Activated naive CD4-positive, alpha-beta T cell treated with anti-CD3 and anti-CD28 coated beads, Interleukin-2, amount 50 U/mL, for 16 hours (primary cell): ENCODE measurements at places on chromosomes 13 and 19.

DNA sequence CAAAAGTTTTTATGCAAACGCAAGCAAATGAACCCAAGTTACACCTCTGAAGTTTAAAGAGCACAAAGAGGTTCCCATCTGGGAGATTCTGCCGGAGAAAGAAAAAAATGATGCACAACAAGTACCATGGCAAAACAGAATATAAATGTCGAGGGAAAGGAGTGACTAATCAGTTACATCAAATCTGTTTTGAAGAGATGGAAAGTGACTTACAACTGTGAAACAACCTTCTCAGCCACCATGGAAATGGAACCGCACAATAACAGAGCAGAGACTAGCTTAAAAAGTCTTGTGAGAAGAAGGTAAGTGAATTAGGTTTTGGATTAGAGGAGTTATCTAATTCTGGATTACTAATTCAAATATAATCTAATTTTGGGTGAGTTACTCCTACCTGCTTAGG, 2.4 kb downstream of the HSPH1 start:
- no peak for DNase-seq

DNA sequence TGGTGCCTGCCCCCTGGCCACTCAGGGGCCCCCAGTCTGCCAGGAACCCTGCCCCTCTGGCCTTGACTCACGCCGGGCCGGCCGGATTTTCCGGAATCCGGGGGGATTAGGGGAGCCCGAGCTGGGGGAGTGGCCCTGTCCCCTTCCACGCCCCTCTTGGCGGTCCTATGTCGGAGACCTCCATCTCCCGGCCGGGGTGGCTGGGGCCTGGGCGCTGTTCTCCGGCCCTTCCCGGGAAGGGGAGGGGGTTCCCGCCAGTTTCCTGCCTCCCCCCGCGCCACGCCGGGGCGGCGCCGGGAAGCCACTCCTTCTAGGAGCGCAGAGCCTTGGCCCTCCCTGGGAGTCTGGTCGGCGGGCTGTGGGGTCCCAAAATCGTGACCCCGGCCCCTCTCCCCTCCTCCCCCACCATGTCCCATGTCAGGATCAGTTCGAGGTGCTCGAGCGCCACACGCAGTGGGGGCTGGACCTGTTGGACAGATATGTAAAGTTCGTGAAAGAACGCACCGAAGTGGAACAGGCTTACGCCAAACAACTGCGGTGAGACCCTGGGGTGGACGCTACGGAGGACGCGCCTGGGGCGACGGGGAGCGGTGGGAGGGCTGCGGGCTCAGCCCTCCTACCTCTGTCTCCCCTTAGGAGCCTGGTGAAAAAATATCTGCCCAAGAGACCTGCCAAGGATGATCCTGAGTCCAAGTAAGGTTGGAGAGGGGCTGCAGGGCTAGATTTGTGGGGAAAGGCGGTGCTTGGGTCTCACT, 1.3 kb downstream of the TRIP10 start:
- no peak for DNase-seq

GRCh38 chr13:24623149-24623665, 57.0 kb upstream of the ATP12A start:
- DNase-seq, result no peak

DNA sequence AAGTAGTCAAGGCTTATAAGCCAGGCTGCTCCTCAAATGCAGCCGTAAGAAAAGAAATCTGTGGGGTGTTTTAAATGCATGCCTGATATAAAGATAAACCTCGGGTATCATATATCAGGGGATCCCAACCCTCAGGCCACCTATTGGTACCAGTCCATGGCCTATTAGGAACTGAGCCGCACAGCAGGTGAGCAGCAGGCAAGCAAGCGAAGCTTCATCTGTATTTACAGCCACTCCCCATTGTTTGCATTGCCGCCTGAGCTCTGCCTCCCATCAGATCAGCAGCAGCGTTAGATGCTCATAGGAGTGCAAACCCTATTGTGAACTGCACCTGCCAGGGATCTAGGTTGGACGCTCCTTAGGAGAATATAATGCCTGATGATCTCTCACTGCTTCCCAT, 233.5 kb upstream of the SERP2 start:
- DNase-seq, result no peak

DNA sequence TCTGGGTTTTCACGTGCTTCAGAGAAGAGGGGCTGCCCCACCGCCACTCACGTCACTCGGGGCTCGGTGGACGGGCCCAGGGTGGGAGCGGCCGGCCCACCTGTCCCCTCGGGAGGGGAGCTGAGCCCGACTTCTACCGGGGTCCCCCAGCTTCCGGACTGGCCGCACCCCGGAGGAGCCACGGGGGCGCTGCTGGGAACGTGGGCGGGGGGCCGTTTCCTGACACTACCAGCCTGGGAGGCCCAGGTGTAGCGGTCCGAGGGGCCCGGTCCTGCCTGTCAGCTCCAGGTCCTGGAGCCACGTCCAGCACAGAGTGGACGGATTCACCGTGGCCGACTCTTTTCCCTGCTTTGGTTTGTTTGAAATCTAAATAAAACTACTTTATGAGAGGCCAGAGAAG, 2.2 kb upstream of the GZMM start:
- no peak for DNase-seq

DNA sequence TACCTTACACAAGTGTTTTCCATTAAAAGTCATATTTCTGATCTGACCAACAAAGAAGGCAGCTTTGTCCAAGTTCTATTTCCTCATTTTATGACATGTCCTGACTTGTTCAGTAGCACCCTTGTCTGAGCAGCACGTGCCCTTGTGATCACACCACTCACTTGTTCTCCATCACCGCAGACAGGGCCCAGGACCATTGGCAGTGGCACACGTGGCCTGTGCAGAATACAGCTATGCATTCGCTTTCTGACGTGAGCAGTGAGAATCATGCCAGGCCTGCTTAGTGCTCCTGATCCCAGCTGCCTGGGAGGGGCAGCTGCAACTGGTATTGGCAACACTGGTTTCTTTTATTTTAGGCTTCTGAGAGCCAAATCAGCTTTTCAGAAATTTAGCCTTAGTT, 134.2 kb downstream of the FRY start:
- no peak for DNase-seq

DNA sequence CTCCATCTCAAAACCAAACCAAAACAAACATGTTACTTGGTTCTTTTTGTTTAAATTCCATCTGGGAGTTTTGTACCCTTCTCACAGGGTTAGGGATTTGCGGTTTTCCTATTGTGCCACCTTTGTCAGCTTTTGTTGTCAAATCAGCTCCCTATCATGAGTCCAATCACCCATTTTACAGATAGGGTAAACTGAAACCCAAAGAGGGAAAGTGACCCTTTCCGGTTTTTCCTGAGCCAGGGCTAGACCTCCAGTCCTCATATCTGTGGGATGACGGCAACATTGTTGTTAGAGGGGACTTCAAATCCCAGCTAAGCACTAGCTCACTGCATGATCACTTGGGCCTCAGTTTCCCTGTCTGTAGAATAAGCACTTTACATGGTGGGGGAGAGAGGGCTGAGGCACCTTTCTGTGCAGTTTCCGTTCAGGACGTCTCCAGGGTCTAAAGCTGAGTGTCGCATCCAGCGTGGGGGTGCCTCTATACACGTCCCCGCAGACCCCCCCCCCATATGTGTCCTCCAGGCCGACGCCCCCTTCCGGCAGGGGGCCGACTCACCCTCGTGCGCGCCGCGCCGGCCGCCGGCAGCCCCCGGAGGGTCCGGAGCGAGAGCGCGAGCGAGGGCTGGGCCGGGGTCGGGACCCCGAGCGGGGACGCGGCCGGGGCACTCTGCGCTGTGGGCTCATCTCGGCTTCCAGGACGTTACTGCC, 3.9 kb downstream of the CCDC194 start:
- DNase-seq, result peak; percentile 21

GRCh38 chr19:19997656-19998268, 41.5 kb downstream of the ZNF682 start:
- DNase-seq, result peak; percentile 33

- DNase-seq, result no peak
These were observed 209.1 kb upstream of the STARD13 start for GRCh38 chr13:33494596-33495204.
